H7 (cell line): ENCODE measurements at places on chromosomes 2 and 18.

DNA sequence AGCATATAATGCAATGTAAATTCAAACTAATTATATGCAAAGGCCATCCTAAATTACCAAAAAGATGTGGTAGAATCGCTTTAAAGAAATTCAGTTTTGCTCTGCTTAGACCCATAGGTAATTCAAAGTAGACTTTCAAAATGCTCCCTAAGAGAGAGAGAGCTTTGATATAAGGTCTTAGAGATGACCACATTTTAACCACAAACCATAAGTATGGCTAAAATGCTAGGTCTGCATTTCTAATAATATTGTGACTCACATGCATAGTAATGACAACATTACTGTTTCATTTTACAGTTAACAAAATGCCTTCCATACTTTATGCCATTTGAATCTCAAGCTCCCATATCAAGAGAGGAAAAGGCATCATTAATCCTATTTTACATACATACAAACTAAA, 144.5 kb downstream of the RAD51AP2 start:
- no peak for DNase-seq

DNA sequence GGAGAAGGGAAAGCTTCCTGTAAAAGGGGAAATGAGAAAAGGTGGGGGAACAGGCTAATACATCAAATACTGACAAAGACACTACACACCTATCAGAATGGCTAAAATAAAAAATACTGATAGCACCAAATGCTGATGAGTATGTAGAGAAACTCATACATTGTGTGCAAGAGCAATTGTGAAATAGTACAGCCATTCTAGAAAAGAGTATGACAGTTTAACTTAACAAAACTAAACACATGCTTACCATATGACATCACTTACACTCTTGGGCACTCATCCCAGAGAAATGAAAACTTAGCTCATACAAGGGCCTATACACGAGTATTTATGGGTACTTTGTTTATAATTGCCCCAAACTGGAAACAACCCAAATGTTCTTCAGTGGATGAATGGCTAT, 53.4 kb downstream of the ZNF638 start:
- no peak for DNase-seq

- no peak for DNase-seq
Measured at GRCh38 chr2:240789051-240789453, 31.0 kb downstream of the KIF1A start.

- no peak for DNase-seq
Measured at GRCh38 chr18:79560042-79560860, 119.4 kb upstream of the CTDP1 start.

GRCh38 chr2:68372485-68372884, 7.4 kb downstream of the PLEK start:
- no peak for DNase-seq

DNA sequence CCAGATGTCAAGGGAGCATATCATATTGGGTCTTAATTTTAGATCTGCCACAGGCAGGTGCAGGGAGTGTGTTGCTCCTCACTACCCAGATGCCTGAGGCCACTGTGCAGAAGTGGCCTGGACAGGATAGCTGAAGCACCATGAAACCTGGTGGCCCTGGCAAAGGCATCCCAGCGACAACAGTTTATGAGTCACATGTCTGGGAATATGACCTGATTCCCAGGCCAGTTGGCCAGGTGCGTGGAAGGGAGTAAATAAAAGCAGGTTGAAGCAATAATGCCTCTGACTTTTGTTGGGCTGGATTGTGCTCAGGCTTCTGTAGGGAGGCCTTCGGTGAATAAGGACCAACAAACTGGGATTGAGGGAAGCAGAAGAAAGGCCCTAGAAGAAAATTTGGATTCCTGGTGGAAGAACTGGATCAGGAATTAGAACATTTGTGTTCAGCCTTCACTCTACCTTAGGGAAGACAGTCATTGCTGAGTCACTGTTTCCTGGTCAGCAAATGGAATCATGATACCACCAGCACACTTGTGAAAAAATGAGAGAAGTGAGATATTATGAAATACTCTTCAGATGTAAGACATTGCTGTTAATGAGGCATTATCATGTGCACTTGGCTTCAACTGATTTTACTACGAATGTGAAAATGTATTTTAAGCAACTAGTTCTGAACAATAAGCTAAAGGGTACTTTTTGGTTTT, 78.4 kb upstream of the ZNF516 start:
- no peak for DNase-seq

- DNase-seq, result peak; percentile 47
Measured at GRCh38 chr2:231877533-231878456, 48.4 kb downstream of the NPPC start.

DNA sequence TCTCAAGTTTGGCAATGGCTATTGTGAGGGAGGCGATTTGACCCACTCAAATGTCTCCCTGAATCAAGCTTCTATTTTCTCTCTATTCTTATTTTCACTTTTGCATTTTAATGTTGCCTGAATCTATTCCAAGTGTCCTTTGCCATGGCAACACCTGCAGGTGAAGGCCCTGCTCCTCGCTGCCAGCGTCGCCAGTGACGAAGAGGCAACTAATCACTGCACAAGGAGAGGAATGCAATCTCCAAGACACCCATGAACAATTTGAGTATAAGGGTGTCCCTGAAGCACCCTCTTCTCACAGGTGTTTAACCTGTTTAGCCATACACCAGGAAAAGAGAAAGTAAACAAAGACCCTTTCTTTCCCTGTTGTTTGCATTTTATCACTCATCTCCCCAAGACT, 165.6 kb upstream of the VRK2 start:
- no peak for DNase-seq

- no peak for DNase-seq
Measured at GRCh38 chr2:65700720-65701119, 268.3 kb upstream of the SPRED2 start.

- no peak for DNase-seq
Measured at GRCh38 chr2:85439025-85439472, 20.5 kb downstream of the SH2D6 start.

DNA sequence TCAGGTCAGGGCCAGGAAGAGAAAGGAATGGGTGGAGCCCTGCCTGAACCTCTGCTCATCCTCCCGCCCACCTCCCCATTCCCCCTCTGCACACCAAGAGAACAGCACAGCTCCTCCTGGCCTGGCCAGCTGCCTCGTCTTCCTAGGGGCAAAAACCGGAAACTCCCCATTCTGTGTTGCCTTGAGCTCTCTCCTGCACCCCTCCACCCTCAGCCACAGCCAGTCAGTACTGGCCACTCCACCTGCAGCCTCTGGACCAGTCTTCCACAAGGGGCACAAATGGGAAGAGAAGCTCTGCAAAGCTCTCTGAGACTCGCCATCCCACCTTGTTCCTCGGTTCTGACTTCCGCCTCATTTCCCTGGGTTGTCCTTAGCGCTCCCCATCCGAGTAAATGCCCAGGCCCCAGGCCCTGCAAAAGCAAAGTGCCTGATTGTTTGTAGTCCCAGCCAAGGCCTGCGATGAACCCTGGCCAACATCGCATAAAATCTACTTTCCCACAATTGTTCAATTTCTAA, 39.3 kb upstream of the SLC35G4 start:
- peak; percentile 38 for DNase-seq

- DNase-seq, result no peak
Measured at GRCh38 chr2:65381607-65382051, 50.8 kb downstream of the SPRED2 start.

GRCh38 chr2:111058264-111058663, 62.5 kb upstream of the BCL2L11 start:
- DNase-seq, result no peak

GRCh38 chr2:214695789-214696188, 113.7 kb downstream of the BARD1 start:
- DNase-seq, result no peak

DNA sequence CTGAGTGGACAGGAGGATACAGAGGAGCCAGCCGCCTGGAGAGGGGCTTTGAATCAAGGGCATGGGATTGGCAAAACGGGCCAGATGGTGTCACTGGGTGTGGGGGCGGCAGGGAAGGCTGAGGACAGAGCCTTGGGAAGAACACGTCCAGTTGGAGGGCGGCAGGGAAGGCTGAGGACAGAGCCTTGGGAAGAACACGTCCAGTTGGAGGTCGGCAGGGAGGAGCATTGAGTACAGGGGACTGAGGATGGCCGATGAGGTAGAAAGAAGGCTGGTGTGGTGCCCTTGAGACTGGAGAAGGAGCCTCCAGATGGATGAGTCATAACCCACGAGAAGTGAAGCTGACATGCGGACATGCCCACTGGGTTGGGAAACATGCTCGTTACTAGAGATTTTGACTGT, 4.5 kb downstream of the HES6 start:
- peak; percentile 21 for DNase-seq

DNA sequence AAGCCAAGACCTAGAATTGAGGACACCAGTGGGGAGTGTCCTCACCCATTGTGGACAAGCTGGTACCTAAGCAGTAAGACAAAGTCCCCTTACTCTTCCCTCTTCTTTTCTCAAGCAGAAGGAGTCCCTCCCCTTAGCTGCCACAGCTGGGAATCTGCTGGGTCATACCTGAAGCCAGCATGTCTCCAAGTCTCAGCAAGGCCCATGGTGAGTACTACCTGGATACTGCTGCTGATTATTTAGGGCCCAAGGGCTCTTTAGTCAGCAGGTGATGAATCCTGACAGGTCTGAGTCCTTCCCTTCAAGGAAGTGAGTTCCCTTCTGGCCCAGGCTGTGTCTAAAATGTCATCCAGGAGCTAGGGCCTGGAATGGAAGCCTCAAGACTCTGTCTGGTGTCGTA, 198.6 kb upstream of the STK17B start:
- no peak for DNase-seq

GRCh38 chr2:224086226-224086914, 47.3 kb upstream of the SERPINE2 start:
- DNase-seq, result no peak

DNA sequence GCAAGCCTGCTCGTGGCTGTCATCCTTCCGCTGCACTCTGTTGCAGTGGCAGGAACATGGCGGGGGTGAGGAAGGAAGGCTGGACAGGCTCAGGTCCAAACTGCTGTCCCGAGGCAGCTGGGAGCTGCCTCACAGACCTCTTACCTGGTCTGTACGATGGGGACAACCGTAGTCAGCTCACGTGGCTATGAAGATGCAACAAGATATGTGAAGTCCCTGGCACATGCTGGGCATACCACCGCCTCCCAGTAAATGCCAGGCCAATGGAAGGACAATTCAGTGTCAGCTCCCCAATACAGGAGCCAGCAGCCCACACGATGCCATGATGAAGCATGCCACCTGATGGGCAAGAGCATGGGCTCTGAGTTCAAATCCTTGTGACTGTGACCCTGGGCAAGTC, 344.4 kb downstream of the CYRIA start:
- no peak for DNase-seq

DNA sequence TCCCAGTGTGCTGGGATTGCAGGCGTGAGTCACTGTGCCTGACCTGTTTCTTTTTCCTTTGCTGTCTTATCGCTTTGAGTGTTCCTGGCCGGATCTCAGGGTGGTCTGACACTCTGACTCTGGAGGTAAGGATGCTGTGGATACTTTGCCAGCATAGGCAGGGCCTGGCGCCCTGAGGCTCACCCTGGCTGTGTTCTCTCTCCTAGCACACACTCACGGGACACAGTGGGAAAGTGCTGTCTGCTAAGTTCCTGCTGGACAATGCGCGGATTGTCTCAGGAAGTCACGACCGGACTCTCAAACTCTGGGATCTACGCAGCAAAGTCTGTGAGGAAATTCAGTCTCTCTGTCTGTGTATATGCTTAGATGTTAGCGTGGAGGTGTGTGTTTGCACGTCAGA, 18.0 kb upstream of the SAG start:
- DNase-seq, result no peak

GRCh38 chr2:16459606-16460005, 206.0 kb downstream of the CYRIA start:
- no peak for DNase-seq

- no peak for DNase-seq
Measured at GRCh38 chr2:75564713-75565359, 4.1 kb upstream of the EVA1A start.
